Central memory CD8-positive, alpha-beta T cell (primary cell): ENCODE measurements at places on chromosomes 16 and 17.

DNA sequence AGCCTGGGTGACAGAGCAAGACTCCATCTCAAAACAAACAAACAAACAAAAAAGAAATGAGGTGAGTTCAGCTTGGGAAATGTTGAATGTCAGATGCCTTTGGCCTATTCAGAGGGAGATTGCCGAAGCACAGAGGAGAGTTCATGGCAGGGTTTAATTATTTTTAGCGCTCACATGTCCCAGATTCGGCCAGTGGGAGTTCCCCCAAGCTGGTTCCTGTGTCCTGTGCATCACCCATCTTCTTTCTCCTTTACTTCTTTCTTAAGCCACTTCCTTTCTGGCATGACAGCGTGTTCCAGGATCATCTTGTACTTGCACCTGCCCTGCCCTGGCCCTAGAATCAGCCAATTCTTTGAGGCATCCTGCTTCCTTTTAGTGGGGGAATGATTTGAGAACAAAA is 9.2 kb downstream of the MPV17L start:
- no peak for DNase-seq

- no peak for DNase-seq
Measured at GRCh38 chr17:74547736-74548135, 1.8 kb upstream of the CD300C start.

DNA sequence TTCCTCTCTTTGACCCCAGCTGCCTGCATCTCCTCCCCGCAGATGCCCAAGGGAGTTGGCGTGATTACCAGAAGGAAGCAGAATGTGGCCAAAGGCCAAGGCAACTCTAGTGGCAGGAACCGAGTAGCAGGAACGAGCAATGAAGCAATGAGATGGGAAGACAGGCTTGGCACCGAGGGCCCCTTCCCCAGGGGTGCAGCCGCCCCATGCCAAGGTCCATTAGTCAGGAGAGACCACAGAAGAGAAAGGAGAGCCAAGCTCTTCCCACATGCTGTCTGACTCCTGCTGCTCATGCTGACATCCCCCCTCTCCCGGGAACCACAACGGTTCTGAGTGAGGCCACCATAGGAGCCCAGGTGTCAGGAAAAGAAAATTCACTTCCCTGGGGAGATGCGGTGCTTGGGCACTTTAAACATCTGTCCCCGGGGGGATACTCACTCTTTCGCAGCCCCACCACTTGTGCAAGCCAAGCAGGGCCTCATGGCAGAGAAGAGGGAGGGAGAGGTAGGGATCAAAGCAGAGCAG is 67.4 kb downstream of the MYO18A start:
- DNase-seq = no peak

GRCh38 chr17:161481-161880 is 20.0 kb downstream of the DOC2B start:
- no peak for DNase-seq

DNA sequence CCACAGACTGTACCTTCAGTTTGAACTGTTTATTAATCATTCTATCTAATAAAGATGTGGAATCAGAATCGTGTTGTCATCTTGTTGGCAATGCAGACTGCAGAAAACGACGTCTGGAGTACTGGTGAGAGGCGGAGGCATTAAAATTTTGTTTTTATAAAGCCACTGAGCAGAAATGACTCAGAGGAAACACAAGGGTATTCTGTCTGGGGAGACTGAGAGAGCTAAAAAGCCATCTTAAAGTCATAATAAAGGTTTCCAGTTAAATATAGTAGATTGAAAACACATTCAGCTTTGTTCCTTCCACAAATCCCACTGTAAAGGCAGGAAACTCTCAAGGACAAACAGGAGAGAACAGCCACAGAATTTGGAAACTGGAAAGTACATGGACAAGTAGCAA is 74.2 kb downstream of the CPPED1 start:
- no peak for DNase-seq

- peak; percentile 25 for DNase-seq
Measured at GRCh38 chr17:80082403-80083135, 18.8 kb upstream of the GAA start.
